ENCODE measurements at places on chromosomes 7 and 10.

DNA sequence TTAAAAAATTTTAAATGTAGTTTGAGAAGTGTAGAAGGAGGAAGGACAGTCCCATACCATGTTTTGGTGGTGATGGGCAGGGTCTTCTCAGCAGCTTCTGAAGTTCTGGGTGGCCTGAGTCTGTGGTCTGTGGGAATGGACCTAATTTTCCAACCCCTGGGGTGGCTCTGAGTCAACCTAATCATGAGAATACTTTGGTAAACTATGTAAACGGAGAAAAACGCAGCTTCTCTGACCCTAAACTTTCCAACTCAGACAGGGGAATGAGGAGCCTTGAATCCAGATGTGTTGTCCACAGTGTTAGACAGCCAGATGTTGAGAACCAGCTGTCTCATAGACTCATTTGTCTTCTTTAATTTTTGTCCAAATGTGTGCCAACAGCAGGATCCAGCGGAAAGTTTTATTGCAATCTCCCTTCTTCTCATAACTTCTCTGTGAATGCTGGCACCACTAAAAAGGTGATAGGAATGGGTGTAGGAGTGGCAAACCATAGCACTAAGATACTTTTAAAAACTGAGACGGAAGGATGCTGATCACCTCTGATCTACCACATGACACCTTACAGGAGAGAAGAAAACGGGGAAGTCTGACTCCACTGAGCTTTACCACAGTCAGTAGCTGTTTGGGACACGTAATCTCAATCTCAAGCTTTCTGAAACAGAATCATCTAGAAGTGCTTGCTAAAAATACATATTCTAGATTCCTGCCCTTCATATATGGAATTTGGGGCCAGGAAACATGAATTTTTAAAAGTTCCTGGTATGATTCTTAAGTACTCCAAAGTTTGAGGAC is 90.5 kb upstream of the PHYHIPL start:
- DNase-seq, result no peak

DNA sequence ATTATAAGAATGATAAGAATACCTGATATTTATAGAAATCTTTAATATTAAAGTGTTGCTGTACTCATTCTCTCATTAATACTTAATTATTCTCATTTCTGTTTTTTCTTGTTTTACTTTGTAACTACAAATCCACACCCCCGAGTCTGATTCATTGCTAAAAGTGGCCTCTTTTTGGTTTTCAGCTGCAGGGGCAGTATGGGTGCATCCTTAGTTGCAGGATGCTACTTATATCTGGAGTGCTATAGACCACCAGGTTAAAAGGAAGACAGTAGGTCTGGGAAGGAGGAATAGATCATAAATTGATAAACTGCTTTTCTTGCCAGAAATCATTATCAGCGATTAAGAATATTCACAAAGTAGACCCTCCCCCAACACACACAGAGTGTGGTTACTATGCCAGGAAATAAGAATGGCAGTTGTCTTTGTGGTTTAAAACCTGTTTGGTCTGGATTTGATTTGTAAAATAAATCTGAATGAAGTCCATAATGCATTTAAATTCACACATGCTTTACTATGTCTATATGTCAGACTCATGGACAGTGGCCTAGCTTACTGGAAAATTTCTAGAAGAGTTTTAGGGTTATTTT is 96.5 kb downstream of the NRF1 start:
- no peak for DNase-seq

- no peak for DNase-seq
These were observed 275.6 kb downstream of the SNX10 start for GRCh38 chr7:26567266-26567665.

DNA sequence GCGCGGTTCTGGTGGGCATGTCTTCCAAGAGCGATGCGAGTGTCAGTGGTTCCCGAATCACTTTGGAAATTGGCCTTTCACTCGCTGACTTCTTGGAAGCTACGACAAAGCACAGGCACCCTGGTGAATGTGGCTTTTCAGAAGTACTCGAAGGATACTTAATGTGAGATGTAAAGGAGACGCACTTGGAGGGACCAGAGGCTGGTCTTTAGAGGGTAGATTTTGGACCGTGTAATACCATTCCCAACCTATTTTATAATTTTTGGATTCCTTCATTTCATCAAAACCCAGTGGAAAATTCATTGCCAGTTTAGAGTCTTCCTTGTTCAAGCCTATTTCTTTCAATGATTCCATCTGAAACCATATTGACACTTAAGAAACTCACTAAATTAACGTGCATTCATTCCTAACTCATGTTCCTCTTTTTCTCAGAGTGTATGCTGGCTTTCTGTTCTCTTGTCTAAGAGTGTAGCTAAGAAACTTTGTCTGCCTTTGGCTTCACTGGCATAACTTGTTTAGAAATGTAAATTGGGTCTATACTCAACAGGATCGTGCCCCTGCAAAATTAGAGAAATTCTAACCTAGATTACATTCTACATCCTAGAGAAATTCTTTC is 645 bp upstream of the COPG2 start:
- DNase-seq, result no peak

GRCh38 chr7:31061185-31061584 is 9.1 kb downstream of the ADCYAP1R1 start:
- no peak for DNase-seq

DNA sequence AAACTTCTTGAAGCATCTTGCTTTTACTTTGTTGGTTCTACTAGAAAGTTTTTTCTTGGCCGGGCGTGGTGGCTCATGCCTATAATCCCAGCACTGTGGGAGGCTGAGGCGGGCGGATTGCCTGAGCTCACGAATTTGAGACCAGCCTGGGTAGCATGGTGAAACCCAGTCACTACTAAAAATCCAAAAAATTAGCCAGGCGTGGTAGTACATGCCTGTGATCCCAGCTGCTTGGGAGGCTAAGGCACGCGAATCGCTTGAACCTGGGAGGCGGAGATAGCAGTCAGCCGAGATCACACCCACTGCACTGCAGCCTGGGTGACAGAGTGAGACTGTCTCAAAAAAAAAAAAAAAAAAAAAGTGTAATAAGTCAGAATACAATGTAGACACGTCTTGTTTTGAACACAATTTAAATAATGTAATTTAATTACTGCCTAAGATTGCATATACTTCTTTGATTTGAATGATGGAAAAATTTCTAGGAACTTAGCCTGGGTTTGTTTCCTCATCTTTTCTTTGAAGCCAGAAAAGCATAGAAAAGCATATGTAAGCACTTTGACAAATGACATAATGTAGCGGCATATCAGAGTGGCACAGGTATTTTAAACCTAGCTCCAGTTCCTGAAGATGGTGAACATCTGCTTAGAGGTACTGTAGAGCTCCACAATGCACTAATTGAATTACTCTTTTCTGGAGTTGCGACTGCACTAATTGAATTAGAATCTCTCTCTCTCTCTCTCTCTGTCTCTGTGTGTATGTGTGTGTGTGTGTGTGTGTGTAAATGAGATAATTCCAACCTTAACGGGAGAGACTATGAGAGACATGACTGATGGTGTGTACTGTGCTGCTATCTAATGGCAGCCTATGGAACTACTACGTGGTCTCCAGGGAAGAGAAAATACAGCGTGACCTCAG is 87.8 kb downstream of the BTRC start:
- DNase-seq, result peak; percentile 70

DNA sequence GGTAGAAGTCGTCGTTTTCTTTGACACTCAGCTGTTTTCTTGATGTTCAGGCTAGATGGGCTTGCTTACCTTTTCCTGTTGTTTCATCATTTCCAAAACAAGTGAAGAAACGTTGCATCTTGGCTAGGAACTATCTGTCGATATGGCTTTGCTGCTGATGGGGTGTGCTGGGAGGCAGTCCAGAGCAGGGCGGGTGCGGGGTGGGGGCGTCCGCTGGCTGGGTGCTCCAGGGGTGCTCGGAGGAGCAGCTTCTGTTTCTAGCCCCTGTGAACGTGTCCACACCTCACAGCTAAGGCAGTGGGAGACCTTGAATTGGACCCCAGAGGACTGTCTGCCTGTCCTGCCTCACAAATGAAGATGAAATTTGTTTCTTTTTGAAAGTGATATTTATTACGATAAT is 7.6 kb upstream of the SUN1 start:
- no peak for DNase-seq

DNA sequence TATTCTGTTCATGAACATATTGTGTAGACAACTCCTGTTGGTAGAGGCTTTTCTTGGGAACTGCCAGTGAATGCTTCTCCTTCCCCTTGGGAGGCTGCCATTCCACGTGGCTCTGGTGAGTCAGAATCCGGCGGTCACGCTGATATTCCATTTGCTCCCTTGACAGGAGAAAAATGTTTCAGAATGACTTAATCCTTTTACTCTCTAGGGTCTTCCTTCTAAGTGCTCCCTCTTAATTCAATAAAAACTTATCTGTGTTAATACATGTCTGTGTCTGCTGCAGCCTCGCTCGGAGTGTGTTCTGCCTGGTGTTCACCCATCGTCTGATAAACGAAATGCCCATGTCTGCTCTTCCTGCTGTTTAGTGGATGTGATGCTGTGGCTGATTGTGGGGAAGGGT is 278.6 kb downstream of the ARHGAP12 start:
- DNase-seq, result no peak

GRCh38 chr10:51462076-51462779 is 237.2 kb downstream of the CSTF2T start:
- no peak for DNase-seq

- no peak for DNase-seq
These were observed 129.3 kb downstream of the NRF1 start for GRCh38 chr7:129740574-129741410.

- no peak for DNase-seq
These were observed 91.6 kb upstream of the ANKRD1 start for GRCh38 chr10:91012502-91012901.

DNA sequence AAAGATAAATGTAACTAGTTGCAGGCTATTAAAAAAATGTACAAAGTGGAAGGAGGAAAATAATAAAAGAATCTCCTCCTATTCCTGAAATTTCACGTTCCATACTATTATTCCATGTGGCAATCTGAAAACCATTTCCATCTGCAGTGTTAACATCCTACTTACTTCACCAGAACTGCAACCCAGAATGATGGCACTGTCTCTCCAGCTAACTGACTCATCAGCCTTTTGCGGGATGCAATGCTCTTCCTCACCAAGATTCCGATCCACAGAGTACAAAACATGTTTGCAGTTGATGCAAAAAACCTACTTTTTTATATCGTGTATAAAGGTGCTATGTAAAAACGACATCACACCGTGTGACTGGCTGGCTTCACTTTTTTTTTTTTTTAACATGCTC is 50.8 kb downstream of the ESYT2 start:
- no peak for DNase-seq

Data from SW 1271 (cell line).